HTR-8/SVneo (cell line): ENCODE measurements at places on chromosomes 12 and 14.

- no peak for DNase-seq
These were observed 18.0 kb downstream of the MFAP5 start for GRCh38 chr12:8644345-8645248.

GRCh38 chr12:9404031-9404430 is 195.8 kb upstream of the PZP start:
- no peak for DNase-seq

DNA sequence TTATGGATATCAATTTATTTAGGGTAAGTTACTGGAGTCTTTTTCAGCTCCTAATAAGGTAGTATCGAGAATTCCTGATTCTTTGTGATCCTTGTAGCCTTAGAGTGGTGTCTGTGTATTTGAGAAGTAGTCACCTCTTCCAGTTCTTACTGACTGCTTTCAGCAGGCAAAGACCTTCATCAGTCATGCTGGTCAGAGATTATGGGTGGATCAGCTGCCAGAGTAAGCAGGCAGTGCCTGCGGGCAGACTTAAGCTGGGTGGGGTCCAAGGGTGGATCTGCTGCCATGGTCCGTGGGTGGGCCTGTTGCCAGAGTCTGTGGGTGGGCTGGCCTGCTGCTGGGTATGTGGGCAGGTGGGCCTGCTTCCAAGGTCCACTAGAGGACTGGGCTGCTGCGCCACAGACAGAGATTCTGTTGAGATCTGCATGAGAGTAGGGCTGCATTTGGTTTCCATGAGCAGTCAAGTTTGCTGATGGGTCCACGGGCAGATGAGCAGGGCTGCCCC is 188.7 kb downstream of the ANO2 start:
- no peak for DNase-seq

GRCh38 chr12:50951112-50951511 is 1.2 kb upstream of the HIGD1C start:
- DNase-seq, result no peak

GRCh38 chr12:128140551-128140950 is 126.4 kb upstream of the TMEM132C start:
- no peak for DNase-seq

- no peak for DNase-seq
These were observed 915.6 kb upstream of the LRFN5 start for GRCh38 chr14:40691066-40691465.

DNA sequence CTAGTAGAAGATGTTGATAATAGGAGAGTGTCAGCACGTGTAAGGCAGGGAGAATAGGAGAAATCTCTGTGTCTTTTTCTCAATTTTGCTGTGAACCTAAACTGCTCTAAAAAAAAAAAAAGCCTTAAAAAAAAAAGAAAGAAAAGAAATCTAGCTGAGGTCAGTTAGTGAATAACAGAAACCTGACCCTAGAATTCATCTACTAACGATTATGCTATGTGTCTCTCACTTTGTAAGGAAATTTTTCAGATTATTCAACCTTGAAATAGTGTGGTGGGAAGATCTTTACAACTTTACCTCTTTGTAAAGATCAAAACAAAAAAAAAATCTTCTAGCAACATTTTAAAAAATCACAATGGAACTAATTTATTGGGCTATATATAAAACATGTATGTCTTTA is 995.7 kb downstream of the GALC start:
- no peak for DNase-seq

DNA sequence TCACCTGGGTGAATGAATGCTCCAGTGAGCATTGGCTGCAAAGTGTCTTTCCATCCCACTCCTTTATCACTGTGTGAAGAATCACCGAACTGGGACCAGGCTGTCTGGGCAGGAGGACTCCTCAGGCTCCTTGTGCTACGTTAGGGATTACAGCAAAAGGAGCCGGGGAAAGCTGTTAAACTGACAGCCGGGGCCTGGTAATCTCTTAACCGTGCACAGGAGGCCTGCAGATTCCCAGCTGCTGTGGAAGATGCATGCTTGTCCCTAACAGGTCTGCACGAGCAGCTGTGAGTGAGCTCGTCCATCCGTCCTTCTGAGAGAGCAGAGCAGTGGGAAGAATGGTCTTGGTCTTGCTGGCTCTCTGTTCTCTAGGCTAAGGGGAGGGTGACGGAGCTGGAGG is 231.5 kb downstream of the AACS start:
- no peak for DNase-seq

DNA sequence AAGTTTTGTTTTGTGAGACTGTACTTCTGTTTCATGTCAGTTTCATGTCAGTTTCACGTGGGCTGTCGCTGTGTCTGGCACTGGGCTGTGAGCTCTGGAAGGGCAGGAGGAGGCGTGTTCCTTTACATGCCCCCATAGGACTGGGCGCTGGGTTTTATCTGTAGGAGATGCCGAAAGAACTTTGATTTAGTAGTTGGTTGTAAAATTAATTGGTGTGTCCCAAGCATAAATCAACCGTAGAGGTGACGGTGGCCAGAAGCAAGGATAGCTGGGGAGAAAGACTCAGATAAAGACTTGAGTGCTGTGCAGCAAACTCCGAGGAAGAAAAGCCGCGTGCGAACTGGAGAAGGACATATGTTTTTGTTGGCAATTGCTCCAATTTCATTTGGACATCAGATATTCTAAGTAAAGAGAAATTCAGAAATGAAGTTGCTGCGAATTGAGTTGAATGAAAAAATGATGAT is 182.5 kb downstream of the VRK1 start:
- no peak for DNase-seq

DNA sequence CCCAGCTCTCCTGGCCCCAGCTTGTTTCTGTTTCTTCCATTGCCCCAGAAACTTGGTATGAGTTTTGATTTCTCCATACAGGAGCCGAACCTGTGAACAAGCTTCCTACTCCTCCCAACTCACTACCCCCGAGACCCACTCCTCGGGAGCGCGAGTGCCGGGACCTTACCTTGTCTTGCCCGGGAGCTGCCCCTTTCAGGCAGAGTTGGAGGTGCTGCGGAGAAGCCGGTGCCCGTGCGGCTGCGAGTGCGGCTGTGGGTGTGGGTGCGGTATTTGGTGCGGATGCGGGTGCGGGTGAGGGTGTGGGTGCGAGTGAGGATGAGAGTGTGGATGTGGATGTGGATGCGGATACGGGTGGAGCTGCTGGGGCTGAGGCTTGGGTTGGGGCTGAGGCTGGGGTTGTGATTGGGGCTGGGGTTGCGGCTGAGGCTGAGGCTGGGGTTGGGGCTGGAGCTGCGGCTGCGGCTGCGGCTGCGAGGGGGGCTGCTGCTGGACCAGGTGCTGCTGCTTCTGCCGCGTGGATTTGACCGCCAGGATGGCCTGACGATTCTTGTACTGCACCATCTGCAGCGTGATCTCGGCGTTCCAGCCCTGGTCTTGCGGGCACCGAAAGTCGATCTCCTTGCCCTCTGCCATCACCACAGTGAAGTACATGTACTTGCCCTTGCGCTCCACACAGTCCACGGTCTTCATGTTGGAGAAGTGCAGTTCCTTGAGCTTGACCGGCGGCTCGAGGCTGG is 1.1 kb downstream of the PHLDA1 start:
- DNase-seq, result no peak

DNA sequence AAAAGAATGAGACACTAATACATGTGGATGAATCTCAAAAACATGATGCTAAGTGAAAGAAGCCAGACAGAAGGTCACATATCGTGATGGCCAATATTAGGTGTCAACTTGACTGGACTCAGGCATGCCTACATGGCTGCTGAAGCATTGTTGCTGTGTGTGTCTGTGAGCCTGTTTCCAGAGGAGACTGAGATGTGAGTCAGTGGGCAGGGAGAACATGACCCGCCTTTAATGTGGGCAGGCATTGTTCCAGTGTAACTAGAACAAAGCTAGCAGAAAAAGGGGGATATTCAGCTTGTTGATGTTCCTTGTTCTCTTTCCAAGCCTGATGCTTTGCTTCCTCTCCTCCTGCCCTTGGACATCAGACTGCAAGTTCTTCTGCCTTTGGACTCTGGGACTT is 47.6 kb downstream of the DCAF5 start:
- no peak for DNase-seq

GRCh38 chr12:62933220-62933601 is 1.7 kb downstream of the PPM1H start:
- DNase-seq, result peak; percentile 34

DNA sequence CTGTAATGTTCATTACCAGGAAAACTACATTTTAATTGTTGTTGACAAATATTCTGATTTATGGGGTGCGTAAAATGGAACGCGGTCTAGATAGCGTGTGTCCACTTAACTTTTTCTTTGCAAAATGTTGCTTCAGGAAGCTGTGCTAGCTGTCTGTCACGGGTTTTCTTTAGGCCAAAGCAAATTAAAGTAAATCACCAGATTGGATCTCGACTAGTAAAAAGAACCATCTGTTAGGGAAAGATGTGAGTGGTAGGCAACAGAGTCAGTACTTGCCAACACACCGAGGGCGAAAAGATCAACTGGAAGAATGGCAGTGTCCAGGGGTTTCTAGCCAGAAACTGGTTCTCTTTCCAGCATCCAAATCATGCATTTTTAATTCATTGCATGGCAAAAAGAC is 404.9 kb upstream of the TMPO start:
- DNase-seq, result no peak
